ENCODE measurements at places on chromosomes 11 and 22.

GRCh38 chr22:33467620-33468095 is 409.5 kb upstream of the SYN3 start:
- DNase-seq: no peak

- no peak for DNase-seq
These were observed 70.1 kb downstream of the C2CD3 start for GRCh38 chr11:74100735-74101134.

DNA sequence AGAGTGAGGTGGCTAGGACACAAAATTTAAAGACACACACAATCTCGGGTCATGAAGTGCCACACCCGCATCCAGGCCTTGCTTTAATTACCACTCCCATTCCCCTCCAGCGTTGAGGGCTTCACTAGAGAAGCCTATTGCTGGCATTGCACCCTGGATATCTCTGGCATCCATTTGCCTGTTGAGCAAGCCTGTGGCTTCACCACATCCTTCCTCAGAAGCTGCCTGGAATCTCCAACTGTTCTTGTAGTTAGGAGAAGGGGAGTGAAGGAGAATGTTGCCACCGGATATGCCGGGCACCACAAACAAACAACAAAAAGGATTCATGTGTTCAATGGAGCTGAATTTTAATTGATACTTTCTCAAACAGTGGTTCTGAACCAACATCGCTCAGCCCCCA is 34.4 kb upstream of the RCN1 start:
- DNase-seq: no peak

DNA sequence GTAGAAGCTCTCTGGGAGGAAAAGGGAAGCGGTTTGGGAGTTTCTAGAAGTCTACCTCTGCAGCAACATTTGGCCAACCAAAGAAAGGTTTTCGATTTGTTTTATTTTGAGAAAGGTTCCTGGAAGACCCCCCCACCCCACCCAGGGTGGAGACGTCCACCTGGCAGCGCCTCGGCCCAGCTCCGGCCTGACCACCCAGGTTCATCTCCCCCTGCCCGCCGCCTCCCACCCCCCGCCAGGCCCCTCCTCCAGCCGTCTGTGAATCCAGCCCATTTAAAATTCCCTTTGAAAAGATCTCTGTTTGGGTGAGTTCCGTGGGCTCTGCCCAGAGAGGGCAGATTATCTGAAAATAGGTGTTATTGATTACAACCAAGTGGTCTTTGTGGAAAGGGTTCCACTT is 43.3 kb downstream of the KCNJ1 start:
- no peak for DNase-seq

DNA sequence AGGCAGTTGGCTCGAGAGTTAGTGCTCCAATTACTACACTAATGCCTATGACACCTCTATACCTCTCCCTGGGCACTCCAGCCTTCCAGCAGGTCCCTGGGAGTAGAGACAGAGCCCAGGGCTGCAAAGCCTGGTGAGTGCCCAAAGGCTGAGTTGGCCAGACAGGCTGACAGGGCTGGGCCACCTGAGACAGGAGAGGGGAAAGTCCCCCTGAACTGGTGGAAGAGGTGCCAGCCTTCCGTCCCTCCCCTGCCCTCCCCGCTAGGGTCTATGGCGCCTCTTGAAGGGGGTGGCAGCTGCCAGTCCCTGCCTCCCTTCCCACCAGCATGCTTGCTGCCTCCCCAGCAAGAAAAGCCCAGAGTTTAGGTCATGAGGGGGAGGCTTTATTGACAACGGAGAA is 3.0 kb downstream of the KCNJ11 start:
- no peak for DNase-seq

- no peak for DNase-seq
These were observed 26.8 kb upstream of the TSKU start for GRCh38 chr11:76756341-76756741.
